ENCODE measurements at places on chromosomes 6 and 20.

GRCh38 chr6:31158863-31159855 is 770 bp downstream of the TCF19 start:
- DNase-seq, result no peak

GRCh38 chr20:34562641-34563040 is 4.1 kb downstream of the MAP1LC3A start:
- DNase-seq, result peak; percentile 9

- no peak for DNase-seq
Measured at GRCh38 chr20:9440892-9441291, 73.5 kb upstream of the LAMP5 start.

DNA sequence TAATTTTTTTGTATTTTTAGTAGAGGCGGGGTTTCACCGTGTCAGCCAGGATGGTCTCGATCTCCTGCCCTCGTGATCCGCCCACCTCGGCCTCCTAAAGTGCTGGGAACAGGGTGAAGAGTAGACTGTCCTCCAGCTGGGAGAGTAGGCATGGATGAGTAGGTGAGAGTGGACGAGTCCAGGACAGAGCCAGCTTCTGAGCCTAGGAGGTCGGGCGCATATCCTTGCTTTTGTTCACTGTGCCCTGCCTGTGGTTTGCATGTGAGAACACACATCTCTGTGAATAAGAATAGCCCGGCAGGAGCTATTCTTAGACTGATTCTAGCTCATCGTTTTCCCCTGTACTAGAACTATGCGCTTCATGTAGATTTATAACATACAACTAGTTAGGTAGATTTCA is 78.3 kb downstream of the RPP40 start:
- DNase-seq, result no peak

GRCh38 chr20:57633945-57634491 is 13.8 kb upstream of the ZBP1 start:
- no peak for DNase-seq

GRCh38 chr6:72975352-72975752 is 249.9 kb downstream of the KHDC1L start:
- DNase-seq, result no peak

DNA sequence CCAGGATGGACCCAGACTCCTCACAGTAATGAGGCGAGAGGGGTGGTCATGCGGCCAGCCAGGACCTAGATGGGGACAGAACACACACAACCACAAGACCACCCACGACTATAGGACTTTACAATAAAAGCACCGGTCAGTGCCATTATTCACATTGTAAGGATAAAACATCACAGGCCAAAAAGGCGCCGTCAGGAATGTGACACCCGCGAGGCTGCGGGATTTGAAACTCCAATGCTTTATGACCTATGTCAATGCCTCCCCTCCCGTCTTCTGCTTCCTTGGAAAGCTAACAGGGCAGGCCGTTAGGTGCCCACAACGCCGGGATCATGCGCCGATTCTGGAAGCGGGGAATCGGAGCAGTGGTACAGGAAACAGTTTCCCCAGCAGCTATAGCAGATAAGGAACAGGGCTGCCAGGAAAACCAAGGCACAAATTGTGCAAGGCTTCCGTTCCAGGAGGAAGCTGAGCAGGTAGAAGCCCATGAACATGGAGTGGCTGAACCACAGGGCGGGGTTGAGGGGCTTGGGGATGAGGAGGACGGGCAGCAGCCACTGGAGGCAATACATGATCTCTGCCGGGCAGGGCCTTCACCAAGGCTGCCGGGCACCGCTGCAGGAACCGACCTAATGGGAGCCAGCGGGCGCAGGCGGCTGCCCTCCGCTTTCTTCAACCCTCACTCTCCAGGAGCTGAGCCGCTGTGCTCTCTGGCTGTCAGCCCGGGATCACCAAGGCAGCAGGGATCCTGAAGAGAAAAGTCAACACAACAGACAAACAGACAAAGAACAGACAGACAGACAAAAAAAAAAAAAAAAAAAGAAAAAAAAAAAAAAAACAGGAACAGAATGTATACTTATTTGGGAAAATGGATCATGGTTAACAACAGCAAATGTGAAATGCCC is 2.2 kb upstream of the NNAT start:
- DNase-seq, result peak; percentile 34

DNA sequence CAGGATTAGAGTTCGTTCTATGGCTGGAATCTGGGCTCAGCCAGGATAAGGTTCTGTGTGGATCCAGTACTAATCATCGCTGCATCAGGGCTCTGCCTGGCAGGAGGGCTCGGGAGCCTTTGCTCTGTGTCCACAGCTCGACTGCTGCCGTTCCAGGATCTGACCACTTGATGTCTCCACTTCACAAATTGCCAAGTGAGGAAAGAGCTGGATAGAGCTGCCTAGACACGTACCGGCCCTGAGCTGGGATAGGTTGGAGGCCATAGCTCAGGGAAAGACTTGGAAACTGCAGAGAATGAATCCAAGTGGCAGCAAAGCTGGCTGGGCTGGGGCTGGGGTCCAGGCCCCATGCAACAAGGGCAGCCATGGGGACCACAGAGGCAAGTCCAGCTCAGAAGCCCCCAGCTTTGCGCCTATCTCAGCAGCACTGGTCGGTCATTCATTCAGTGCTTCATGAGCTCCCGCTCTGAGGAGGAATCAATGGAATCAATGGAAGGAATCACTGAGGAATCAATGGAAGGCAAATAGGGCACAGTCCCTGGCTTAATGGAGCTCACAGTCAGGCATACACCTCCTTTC is 38.0 kb upstream of the TOP1 start:
- DNase-seq, result peak; percentile 70
